Stimulated activated CD8-positive, alpha-beta memory T cell treated with anti-CD3 and anti-CD28 coated beads, Interleukin-7, amount 100 ng/mL, for 24 hours (primary cell): ENCODE measurements at places on chromosomes 16 and 17.

GRCh38 chr17:65441053-65441605 lies 120.3 kb downstream of the AXIN2 start:
- no peak for DNase-seq

- DNase-seq = no peak
Observed at GRCh38 chr16:64478252-64478906, 643.5 kb downstream of the CDH11 start.

GRCh38 chr17:79544142-79544914 lies 66.5 kb downstream of the RBFOX3 start:
- DNase-seq = no peak

DNA sequence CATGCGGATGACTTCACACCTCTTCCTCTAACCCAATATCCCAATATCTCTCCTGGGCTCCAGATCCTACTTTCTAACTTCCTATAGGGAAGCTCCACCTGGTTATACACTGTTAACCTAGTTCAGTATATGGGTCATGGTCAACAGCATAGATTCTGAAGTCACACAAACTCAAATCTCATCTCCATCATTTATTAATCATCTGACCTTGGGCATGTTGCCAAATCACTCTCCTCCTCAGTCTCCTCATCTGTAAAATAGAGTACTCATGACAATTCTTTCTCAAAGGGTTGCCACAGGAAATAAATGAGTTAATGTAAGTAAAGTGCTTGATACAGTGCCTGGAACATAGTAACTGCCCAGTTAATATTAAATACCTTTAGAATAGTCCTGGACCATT lies 593 bp upstream of the CD300E start:
- no peak for DNase-seq

- no peak for DNase-seq
Observed at GRCh38 chr17:81477173-81477572, 35.4 kb downstream of the ACTG1 start.

DNA sequence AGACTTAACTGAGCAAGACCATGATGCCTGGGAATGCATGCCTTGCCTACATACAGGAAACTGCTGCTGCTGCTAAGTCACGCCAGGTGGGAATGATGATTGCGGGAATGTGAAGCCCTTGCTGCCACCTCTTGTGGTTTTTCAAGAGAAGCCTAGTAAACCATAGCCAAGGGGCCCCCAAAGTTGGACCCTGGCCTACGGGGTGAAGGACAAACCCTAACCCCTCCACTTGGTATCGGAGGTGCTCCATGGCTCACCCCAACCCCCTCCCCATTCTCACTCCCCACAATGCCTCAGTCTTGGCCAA lies 233.9 kb downstream of the ZNF423 start:
- no peak for DNase-seq

DNA sequence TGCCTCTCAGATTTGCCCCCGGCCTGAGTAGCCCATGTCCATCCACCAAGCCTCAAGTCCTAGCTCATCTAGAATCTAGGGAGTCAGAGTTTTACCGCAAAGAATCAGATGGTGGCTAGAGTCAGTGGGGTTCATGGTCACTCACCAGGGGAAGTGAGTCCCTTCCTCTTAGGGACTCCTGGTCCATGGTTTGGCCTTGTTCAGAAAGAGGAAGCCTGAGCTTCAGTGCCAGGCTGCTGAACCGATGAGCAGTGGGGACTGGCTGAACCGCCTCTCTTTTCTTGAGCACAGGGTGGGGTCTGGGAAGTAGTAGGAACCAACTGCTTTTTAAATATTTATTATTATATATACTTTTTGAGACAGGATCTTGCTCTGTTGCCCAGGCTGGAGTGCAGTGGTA lies 160.3 kb downstream of the NTN1 start:
- no peak for DNase-seq

GRCh38 chr16:66474750-66475199 lies 47.7 kb downstream of the BEAN1 start:
- DNase-seq = peak; percentile 12

DNA sequence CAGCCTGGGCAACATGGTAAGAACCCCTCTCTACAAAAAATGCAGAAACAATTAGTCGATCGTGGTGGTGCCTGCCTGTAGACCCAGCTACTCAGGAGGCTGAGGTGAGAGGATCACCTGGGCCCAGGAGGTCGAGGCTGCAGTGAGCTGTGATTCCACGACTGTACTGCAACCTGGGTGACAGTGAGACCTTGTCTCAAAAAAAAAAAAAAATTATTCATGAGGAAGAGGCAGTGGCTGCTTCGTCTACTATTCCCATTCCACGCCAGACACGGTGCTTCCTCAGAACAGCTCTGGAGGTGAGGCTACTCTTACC lies 52.2 kb upstream of the GSE1 start:
- DNase-seq = no peak

- no peak for DNase-seq
Observed at GRCh38 chr17:34578016-34578415, 1.4 kb upstream of the TMEM132E start.

- DNase-seq = no peak
Observed at GRCh38 chr17:49986396-49987289, 8.4 kb downstream of the DLX3 start.

- DNase-seq = no peak
Observed at GRCh38 chr17:80724775-80725266, 180.2 kb downstream of the RPTOR start.

DNA sequence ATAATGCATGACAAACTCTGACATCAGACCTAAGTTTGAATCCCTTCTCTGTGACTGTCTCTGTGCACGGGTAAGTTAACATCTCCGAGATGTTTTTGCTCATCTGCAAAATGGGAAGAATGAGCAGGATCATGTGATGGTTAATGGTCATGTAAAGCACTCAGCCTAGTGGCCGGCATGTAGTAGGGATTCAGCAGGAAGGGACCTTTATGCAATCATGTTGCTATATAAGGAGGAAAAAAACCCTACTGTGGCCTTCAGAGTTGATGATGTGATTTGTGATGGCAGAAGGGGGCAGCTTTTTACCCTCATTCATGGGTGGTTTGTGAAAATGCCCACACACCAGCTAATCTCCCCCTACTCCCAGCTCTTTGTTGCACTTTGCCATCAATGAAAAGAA lies 24.1 kb downstream of the CLEC16A start:
- DNase-seq = no peak

DNA sequence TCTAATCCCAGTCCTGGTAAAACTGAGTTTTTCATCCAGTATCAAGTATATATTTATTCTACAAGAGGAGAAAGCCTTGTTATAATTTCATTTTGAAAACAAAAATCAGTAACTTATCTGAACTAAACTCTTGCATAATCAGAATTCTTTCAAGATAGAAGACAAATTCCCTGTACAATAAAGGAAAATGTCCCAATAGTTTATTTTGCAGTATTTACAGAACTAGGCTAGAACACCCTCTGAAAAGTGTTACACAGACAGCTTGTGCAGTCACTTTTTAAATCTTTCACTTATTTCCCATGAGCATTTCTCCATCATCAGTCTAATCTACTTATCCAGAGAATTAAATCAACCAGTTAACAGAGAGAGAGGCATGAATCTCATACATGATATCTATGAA lies 48.5 kb downstream of the SPOP start:
- no peak for DNase-seq

- no peak for DNase-seq
Observed at GRCh38 chr16:69199382-69199781, 12.4 kb downstream of the SNTB2 start.

DNA sequence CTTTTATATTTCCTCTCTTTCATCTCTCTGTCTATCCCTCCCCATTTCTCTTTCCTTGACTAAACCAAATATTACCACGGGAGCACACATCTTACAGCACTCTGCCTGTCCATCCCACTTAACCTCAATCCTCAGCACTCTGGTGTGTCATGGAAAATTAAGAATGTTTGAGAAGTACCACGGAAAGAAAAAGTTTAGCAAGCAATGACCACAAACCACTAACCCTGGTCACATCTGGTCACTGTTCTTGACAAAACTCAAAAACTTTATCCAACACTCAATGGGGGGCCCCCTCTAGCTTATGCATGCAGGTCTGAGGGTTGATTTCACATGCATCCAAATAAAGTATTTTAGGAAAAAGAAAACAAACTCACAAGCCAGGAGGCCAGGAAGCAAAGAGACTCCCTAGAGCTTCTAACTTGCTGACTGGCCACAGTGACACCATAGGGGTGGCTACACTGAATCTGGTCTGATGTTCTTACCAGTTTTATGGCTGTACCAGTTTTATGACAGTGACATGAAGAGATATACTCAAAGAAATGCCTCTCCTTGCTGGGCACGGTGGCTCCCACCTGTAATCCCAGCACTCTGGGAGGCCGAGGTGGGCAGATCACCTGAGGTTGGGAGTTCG lies 229.2 kb downstream of the STX8 start:
- no peak for DNase-seq

- DNase-seq = no peak
Observed at GRCh38 chr17:20043021-20043420, 33.9 kb downstream of the SPECC1 start.

- no peak for DNase-seq
Observed at GRCh38 chr17:61595418-61596186, 4.6 kb upstream of the NACA2 start.

DNA sequence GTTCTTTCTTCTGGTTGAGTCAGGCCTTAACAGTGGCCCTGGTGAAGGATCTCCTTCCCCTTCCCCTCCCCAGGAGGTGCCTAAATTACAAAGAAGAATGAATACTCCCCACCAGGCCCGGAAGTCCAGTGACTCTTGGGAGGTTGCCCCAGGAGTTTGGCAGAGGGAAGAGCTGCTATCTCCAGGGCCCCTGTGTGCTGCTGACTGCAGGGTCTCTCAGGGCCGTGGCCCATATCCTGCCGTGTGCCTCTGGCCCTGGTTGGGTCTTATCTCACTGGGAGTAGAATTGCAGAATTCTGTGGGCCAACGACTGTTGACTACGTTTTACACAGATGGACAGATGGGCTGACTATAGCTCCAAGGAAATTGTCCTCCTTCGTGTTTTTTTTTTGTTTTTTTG lies 28.0 kb downstream of the AKAP1 start:
- DNase-seq = no peak

- DNase-seq = no peak
Observed at GRCh38 chr17:57517273-57517631, 227.8 kb downstream of the CCDC182 start.

DNA sequence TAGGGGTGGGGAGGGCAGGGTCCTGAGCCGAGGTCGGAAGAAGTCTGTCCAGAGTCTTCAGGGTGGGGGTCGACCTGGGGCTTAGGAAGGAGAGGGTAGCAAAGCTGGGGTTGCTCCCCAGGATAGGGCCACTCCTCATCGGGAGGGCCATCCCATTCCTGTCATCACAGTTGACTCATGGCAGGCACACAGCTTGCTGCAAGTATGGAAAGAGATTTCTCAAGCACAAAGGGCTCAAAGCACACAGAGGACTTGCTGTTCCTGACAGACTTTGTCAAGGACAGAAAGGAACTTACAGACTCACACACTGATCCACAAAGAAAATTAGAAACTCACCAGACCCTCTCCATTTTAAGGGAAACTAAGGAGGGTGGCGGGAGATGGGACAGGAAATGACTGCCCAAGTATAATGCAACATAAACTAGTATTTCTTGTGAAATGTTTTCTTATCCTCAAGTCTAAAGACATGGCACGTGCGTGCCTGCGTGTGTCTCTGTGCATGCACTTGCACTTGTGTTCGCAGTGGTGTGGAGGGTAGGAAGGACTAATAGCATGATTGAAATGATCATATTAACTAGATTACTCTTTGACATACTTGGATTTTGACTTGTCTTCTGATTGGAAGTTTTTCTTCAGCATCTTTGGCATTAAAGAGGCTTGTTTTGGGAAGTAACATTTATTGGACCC lies 2.4 kb downstream of the AOC2 start:
- no peak for DNase-seq

DNA sequence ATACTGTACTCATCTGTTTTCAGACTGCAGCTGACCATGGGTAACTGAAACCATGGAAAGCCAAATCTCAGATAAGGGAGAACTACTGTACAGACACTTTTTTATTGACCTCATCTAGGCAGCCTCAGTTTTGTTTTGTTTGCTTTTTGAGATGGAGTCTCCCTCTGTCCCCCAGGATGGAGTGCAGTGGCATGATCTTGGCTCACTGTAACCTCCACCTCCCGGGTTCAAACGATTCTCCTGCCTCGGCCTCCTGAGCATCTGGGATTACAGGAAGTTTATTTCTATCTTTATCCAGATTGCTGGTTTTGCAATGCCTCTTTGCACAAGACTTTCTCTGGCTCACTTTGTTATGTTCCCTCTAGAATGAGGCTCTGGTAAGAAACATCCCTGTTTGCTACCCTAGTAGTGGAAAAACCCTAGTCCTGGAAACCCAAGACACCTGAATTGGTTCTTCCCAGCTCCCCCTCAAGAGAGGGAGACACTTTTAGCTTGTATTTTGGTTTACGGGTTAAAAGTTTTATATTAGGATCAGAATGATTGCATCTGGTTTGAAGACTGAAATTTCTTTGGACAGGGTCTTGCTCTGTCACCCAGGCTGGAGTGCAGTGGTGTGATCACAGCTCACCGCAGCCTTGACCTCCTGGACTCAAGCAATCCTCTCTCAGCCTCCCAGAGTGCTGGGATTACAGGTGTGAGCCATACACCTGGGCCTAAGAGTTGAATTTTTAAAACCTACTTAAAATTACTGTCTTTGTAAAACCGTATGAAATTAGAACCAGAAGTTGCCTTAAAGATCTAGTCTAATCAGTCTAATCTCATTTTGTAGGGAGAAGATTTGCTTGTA lies 38.9 kb downstream of the ZNF207 start:
- DNase-seq = no peak

DNA sequence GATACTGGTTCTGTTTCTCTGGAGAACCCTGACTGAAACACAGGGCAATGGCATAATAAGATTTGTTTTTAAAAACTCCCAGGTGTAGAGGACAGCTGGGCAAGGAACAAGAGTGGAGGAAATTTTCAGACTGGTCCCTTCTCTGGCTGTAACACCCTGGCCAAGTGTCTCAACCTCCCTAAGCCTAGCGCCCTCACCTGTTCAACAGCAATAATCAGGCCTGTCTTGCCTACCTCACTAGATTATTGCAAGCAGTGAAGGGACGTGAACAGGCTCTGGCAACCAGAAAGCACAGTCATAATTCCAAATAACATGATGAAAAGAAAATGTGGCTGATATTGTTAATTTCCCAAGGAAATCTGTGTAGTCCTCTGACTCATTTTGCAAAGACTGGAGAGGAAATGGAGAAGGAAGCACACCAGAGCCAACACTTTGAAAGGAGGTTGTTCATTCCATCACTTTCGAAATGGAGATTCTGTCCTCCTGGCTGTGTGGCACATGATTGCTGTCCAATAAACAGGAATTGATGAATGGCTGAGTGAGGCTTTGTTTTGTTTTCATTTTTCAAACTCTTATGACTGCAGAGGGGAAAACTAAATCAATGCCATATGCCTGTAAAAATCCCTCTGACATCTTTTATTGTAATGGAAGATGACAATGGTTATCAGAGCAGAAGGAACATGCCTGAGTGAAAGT lies 87.5 kb upstream of the HLF start:
- DNase-seq = no peak

GRCh38 chr16:27624154-27625049 lies 74.5 kb downstream of the KATNIP start:
- no peak for DNase-seq

- no peak for DNase-seq
Observed at GRCh38 chr17:1511756-1512321, 4.6 kb downstream of the INPP5K start.

- DNase-seq = no peak
Observed at GRCh38 chr17:67156269-67157199, 88.5 kb downstream of the HELZ start.

- DNase-seq = no peak
Observed at GRCh38 chr16:7246578-7246977, 86.1 kb upstream of the RBFOX1 start.

GRCh38 chr17:31452101-31452500 lies 60.6 kb downstream of the RAB11FIP4 start:
- no peak for DNase-seq

GRCh38 chr16:27326738-27327585 lies 13.2 kb downstream of the IL4R start:
- no peak for DNase-seq
